ENCODE measurements at places on chromosomes 2 and 18.

GRCh38 chr2:211982162-211982561 is 556.4 kb downstream of the ERBB4 start:
- DNase-seq = no peak

DNA sequence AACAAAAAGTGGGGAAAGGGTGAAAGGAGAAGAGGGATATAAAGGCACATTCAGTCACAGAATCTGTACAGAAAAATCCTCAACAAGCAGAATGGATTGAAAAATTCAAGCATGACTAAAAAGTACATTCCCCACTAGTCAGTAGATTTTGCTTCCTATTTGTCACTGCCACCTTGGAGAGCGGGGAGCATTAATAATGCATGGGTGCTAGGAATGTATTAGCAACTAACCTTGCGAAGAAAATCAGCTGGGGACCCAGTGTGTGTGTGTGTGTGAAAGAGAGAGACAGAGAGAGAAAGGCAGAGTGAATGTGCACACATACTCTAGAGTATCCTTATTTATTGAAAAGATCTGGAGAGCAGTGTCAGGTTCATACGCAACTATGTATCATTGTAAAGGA is 968.7 kb upstream of the ZEB2 start:
- DNase-seq = no peak

DNA sequence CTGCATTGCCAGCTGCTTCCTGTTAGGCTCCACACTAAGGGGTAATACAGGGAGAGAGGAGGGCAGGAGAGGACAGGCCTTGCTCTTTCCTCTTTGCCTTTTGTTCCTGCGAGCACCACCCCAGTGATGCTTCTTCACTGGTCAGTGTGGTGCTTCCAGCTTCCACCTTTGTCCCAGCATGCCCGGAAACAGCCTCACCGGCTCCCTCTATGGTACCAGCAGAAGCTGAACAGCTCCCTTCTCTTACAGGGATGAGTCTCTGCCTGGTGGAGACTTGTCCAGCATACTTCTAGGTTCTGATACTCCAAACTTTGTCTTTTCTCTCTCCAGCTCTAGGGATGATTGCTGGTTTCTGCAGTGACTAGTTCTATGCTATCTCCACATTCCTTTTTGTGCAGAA is 413.3 kb downstream of the TSN start:
- peak; percentile 17 for DNase-seq

GRCh38 chr2:191512216-191512835 is 165.6 kb upstream of the NABP1 start:
- no peak for DNase-seq

GRCh38 chr18:77103187-77103850 is 29.3 kb downstream of the MBP start:
- no peak for DNase-seq

GRCh38 chr2:65367524-65367923 is 64.9 kb downstream of the SPRED2 start:
- DNase-seq = peak; percentile 56

- peak; percentile 42 for DNase-seq
These were observed 114.1 kb downstream of the BCL11A start for GRCh38 chr2:60439219-60439974.

GRCh38 chr2:13480057-13480456 is 763.3 kb downstream of the TRIB2 start:
- DNase-seq = no peak

GRCh38 chr2:169525434-169525833 is 15.9 kb downstream of the KLHL41 start:
- DNase-seq = no peak

- no peak for DNase-seq
These were observed 199.4 kb upstream of the REV1 start for GRCh38 chr2:99689145-99689742.

GRCh38 chr2:118936936-118937335 is 5.1 kb upstream of the MARCO start:
- DNase-seq = no peak

- no peak for DNase-seq
These were observed 96.2 kb downstream of the MRPS9 start for GRCh38 chr2:105134081-105134480.

GRCh38 chr2:230974096-230974913 is 21.6 kb upstream of the SPATA3 start:
- no peak for DNase-seq

All from ELF-1 (cell line).